ENCODE measurements at places on chromosomes 5 and 9. TPM values are rescaled to one million over a fixed set of nuclear protein-coding genes. Genes with fewer than 3 reads are reported as not detected.

DNA sequence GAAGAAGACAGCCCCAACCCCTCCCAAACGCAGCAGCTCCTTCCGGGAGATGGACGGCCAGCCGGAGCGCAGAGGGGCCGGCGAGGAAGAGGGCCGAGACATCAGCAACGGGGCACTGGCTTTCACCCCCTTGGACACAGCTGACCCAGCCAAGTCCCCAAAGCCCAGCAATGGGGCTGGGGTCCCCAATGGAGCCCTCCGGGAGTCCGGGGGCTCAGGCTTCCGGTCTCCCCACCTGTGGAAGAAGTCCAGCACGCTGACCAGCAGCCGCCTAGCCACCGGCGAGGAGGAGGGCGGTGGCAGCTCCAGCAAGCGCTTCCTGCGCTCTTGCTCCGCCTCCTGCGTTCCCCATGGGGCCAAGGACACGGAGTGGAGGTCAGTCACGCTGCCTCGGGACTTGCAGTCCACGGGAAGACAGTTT, 12.5 kb downstream of the QRFP start:
- DNase-seq, result no peak

Gene CDKN2B
- 0.33 TPM for total RNA-seq

Gene LHFPL2
- 9.4 TPM for total RNA-seq

Gene LVRN
- total RNA-seq, result 0.17 TPM
